ENCODE measurements at places on chromosomes 12 and 14.

DNA sequence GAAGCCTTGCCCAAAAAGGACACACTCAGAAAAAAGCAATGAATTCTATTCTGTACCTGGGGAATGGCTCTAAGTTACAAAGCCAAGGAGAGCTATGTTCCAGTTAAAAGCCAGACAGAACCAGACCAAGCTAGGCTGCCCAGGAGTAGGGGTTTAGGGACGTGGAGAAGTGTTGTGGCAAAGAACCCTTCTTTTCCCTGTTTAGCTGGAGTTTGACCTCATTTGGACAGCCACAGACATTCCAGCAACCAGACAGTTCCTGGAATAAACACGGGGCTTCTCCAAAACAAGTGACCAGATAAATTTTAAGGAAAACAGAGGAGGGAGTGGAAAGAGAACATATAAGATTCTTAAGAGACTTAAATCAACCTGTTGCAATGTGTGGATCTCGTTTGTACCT is 62.3 kb downstream of the GCH1 start:
- no peak for DNase-seq

DNA sequence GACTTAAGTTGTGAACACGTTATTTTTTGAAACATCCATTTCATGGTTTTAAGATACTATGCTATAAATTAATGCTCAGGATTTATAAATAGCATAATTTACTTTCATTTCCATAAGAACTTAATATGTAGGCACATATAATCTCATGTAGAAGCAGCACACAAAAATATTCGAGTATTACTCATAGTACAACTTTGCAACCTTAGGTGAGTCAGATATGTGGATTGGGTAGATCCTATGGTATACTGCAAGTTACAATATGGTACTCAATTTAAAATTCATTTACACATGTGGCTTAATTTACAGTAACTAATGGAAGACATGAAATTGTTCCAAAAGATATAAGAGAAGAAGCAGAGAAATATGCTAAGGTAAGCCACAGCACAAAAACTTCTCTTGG is 26.0 kb downstream of the PSMA3 start:
- DNase-seq: no peak

DNA sequence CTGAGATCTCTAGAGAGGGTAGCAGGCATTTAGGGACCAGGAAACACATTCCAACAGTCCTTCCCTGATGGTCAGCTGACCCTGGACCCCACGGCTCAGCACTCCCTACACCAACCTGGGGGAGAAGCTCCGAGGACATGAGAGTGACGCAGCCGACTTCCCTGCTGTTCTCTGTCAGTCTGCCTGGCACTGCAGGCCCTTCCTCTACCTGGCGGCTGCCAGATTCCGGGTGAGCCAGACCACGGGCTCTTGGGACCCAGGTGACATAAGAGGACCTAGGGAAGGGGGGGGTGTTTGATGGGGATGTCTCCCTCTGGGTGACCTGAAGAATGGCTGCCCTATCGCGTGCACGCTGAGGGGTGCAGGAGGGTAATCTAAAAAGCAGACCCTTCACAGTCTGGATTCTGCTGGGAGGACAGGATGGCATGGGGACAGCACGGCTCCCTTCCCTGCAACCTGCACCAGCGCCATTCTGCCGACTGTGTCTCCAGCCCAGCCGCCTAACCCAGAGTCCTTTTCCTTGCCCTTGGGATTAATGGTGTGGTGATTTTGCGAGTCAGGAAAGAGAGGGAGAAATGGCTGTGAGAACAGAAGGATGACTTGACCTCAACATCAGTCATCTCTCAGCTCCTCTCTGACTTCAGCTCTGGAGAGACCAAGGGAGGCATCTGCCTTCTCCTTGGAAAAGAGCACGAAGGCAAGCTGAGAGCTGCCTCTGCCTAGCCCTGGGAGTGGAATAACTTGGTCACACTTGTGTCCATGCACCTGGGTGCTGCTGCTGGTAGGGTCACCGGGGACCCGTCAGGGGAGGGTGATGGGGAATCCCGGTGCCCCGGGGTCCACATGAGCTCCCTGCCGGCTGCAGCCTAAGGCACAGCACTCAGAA is 158.5 kb downstream of the CALM1 start:
- no peak for DNase-seq

DNA sequence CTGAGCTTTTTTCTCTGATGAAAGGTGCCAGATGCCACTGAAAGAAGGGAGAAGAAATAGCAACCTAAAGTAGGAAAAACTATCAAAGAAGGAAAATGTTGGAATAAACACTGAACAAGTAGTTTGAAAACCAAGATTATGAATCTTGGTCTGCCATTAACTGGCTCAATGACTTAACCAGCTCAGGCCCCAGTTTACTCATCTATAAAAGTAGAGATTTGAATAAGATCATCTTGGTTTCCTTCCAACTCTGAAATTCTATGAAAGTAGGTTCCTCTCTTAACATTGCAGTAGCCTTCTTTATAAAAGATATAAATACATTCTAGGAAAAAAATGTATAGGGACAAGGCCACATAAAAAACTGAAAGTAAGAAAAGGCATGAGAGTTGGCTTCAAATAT is 16.1 kb upstream of the CCND2 start:
- no peak for DNase-seq

GRCh38 chr12:117111386-117111785 is 12.2 kb upstream of the TESC start:
- peak; percentile 13 for DNase-seq

DNA sequence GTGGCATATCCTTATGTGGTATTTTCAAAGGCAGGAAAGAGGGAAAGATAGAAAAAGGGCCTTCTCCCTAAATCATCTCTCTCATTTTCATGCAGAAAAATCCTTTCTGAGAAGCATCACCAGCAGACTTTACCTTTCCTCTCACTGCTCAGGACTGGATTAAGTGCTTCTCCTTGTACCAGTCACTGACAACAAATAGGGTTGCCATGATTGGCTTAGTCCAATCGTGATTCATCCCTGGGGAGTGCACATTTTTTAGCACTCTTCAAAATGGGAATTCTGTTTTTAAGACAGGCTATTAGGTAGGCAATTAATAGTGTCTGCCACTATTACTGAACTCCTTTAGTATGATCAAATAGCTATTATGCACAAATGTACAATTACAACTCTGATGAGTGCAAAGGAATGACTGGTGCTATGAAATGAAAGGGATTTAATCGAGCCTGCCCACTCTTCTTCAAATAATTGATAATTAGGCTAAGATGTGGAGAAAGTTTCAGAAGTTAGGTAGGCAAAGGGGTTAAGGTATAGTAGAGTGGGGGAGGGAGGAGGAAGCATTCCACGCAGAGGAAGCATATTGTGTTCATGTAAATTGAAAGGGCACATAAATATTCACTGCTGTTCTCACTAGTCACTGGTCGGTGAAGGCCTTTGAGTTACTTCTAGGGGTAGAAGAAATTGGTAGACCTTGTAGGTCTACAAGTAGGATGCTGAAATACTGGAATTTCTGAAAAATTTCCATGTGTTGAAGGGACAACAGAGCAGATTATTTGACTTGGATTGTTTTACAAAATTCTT is 84.0 kb downstream of the MSRB3 start:
- no peak for DNase-seq
